ENCODE measurements at places on chromosomes 3 and 15.
A peak's percentile ranks its signal among the peaks of the same experiment; 100 is the strongest.

DNA sequence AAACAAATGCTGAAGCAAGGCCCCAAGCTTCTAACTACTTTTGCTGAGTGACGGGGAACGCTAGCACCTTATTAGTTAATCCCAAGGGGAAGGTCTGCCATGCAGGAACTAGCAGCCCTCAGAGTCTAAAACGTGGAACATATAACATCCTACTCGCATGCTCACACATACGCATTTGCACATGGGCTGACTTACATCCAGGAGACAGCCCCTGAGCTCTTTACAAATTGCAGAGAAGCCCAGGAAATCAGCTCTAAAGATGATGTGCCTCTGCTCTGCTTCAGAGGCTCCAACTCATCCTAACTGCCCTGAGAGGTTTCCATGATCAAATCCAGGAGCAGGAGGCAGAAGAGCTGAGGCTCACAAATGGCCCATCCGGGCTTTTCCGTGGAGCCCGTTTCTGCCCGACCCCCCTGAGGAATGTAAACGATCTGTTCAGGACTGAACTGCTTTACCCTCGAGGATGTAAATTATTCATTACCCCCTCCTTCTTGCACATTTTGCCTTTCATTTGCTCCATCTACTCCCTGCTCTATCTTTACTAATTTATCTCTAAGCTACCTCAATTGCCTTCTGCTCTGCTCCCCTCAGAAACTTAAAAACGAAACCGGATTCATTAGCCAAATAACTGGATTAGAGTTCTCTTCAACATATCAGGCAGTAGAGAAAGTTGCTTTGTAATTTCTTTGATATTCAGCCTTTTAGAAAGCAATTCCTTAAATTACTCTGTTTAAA lies 141.9 kb upstream of the CCDC54 start:
- DNase-seq: peak; percentile 39

DNA sequence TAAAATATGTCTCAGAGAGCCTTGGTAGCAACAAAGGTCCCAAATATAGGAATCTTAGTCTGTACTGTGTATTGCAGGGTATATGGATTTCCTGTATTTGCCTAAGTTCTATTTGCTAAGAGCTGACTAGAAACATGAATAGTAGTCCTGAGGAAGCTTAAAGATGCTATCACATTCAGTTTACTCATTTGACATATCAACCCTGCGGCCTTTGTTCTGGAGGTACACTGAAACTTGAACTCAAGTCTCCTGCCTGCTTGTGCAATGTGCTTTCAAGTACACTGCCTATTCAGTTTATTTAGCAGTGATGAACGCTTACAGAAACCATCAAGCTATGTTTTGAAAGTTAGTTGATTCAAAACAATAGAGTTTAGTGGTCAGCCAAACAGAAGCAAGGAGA lies 21.1 kb downstream of the IL1RAP start:
- peak; percentile 16 for DNase-seq

GRCh38 chr3:108130236-108130635 lies 39.4 kb upstream of the CD47 start:
- no peak for DNase-seq

- peak; percentile 77 for DNase-seq
Observed at GRCh38 chr3:105806359-105806758, 62.5 kb downstream of the CBLB start.

DNA sequence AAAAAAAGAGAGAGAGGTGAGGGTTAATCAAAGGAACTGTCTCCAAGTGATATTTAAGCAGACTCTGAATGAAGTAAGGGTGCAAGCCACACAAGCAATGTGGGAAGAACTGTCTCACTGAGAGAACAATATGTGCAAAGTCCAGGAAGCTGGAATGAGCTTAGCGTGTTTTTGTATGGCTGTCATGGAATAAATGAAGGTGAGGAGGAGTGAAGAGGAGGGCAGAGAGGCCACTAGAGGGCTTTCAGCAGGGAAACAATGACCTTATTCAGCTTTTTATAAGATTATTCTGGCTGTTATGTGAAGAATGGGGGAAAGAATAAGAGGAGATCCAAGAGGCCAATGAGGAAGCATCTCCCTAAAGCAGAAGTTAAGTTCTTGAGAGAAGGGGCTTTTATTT lies 86.9 kb upstream of the COL8A1 start:
- DNase-seq: no peak

DNA sequence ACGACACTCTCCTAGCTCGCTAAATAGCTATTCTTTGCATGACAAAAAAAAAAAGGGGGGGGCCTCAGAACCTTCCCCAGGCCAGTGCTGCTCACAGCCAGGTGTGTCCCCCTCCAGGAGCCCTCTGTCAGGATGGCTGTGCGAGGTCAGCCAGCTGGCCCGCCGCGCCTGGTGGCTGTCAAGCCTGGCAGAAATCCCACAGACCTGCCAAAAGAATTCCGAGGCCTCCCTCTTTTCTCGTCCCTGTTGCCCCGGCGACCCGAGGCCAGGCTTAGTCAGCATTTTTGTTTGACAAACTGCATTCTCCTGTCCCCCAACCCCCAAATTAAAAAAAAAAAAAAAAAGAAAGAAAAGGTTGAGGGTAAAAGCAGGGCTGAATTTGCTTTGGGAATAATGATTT lies 61.9 kb downstream of the TM4SF4 start:
- DNase-seq: no peak

GRCh38 chr3:557972-558371 lies 361.4 kb downstream of the CHL1 start:
- DNase-seq: no peak

- no peak for DNase-seq
Observed at GRCh38 chr15:26007151-26007550, 144.0 kb upstream of the ATP10A start.

GRCh38 chr3:133804896-133805295 lies 719 bp upstream of the SRPRB start:
- DNase-seq: no peak

DNA sequence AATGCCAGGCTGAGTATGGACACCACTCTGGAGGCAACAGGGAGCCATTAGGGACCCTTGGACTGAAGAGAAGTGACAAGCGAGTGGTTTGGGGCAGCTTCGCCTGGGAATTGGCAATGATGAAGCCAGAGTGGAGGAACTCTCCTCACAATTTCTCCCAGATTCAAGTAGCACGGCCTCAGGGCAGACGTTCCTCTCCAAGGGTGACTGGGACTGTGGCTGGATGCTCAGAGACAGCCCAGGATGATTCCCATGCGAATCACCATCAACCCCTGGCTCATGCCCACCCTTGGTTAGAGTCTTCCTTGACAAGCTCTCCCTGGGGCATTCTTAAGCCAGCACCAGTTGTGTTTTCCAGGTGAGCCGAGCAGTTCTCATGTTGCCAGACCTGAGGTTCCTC lies 16.3 kb upstream of the DOCK3 start:
- DNase-seq: no peak

DNA sequence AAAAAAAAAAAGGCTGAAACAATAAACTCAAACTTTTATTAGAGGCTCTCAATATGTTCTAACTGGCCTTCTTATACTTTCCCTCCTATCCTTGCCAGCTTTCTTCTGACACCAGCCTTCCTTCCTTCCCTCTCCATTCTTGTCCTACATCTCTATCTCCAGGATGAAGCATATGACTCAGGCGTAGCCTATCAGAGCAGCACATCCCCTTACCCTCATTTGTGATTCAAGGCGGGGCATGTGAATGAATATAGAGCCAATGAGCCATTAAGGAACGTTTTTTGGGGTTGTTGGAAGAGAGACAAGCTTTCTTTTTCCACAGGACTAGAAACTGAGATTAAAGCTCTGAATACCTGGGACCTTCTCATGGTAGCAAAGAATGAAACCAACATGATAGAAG lies 25.1 kb upstream of the KCNMB3 start:
- DNase-seq: no peak

GRCh38 chr15:65723876-65724275 lies 68.2 kb downstream of the DENND4A start:
- no peak for DNase-seq

DNA sequence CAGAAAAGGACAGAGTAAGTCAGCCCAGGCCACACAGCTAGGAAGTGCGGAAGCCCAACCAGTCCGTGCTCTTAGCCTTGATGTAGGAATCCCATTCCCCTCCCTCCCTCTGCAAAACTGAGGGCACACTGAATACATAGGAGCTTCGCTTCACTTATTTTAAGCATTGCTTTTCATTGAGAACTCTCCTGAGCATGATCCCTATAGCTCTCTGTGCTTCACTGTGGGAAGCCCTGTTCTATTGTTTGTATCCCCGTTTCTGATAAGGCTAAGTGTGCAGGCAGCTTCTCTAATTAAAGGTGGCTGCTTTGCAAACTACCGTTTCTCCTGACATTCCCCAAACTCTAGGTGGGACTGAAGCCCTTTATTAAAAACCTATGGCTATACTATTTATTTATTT lies 29.9 kb downstream of the IL5RA start:
- no peak for DNase-seq

GRCh38 chr3:99656624-99657023 lies 18.2 kb downstream of the COL8A1 start:
- peak; percentile 79 for DNase-seq

- DNase-seq: no peak
Observed at GRCh38 chr3:47270526-47270925, 12.1 kb downstream of the KIF9 start.

- no peak for DNase-seq
Observed at GRCh38 chr15:68231102-68231818, 1.7 kb upstream of the CLN6 start.

- DNase-seq: peak; percentile 46
Observed at GRCh38 chr3:183359036-183359435, 69.4 kb downstream of the MCF2L2 start.

DNA sequence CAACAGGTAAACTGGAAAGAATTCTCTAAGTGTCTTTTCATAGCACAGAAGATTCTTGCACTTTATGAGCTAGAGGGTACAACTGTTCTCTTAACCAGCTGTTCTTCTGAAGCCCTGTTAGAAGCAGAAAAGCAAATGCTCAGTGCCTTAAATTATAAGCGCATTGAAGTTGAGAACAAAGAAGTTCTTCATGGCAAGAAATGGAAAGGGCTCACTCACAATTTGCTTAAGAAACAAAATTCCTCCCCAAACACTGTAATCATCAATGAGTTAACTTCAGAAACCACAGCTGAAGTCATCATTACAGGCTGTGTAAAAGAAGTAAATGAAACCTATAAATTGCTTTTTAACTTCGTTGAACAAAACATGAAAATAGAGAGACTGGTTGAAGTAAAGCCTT lies 19.6 kb downstream of the PARP14 start:
- DNase-seq: no peak

GRCh38 chr3:141477224-141477623 lies 9.6 kb upstream of the RASA2 start:
- peak; percentile 97 for DNase-seq
